NCI-H1105 treated with DMSO at 0.1 percent for 48 hours (cell line): ENCODE measurements at places on chromosomes 12 and 14.

DNA sequence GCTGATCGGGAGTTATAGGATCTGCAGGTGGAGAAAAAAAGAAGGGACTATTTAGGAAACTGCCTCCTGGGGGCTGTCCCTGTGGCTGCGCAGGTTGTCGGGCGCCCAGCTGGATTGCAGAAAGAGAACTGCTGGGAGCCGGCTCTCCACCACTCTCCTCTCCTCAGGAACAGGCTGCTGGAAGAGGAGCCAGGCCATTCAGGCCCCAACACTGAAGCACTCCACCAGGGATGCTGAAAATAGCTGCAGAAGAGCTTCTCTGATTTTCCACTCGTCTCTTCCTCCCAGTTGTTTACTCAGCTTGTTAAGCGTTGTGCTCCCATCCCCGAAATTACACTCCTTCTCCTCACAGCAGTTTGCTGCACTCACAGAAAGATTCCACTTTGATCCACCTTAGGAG is 347.3 kb downstream of the GLT1D1 start:
- no peak for DNase-seq

GRCh38 chr12:110928700-110929099 is 8.3 kb upstream of the MYL2 start:
- no peak for DNase-seq

GRCh38 chr14:76583805-76584204 is 177.5 kb upstream of the VASH1 start:
- DNase-seq, result no peak

- DNase-seq, result no peak
Measured at GRCh38 chr12:62789851-62790250, 145.1 kb downstream of the PPM1H start.

DNA sequence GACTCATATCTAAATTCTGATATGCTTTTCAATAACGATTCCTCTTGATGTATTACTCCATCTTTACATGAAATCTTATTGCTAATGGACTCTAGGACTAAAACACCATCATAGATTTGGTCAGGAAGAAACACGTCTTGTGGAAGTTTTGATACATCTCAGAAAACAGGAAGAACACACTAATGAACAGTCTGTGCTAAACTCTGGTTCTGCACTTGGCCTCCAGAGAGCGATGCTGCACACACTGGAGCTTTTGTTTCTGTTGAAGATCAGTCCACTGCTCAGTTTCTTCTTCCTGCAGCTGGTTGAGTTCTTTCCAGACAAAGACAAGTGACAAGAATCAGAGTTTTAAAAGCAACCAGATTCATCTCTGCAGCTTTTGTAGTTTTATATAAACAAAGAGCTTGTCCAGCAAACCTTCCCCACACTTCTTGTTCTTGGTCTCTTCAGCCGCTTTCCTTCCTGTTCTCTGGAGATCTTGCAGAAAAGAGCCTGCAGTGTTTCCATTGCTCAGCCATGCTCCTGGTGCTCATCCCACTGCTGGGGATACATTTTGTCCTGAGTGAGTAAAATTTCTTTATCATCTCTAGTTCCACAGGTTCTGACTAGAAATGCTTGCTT is 229.1 kb upstream of the OR4E1 start:
- no peak for DNase-seq

DNA sequence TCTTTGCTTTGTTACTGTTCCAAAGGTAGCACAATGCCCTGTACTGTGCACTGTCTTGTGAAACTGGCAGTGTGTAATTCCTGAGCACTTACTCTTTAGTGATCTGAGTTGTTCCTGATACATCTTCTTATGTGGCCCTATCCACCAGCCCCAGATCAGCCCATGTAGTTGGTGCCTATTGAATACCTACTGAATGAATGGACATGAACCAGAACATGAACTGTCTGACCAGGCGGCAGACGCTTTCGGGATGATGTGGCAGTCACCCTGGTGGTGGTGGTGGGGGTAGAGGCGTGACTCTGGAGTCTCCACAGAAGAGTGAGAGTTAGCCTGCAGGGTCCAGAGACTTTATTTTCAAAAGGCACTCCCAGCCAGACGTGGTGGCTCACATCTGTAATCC is 46.6 kb upstream of the PAPOLA start:
- DNase-seq, result no peak

GRCh38 chr14:104266631-104267575 is 128.5 kb downstream of the KIF26A start:
- no peak for DNase-seq

DNA sequence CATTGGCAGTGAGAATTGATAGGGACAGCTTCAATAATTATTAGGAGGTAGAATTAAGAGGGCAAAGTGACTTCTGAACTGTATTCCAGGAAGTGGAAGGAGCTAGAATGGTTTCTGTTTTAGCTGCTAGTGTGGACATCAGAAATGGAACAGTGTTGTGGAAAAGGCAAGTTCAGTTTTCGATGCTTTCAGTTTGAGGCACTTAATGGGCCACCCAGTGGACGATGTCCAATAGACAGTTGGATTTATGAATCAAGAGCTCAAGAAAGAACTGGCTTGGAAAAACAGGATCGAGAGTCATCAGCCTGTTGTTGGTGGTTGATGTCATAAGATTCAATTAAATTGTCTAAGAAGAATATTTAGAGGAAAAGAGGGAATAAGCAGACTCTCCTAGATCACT is 136.3 kb downstream of the DYRK2 start:
- DNase-seq, result no peak

- DNase-seq, result no peak
Measured at GRCh38 chr14:82003426-82003825, 469.8 kb upstream of the SEL1L start.

DNA sequence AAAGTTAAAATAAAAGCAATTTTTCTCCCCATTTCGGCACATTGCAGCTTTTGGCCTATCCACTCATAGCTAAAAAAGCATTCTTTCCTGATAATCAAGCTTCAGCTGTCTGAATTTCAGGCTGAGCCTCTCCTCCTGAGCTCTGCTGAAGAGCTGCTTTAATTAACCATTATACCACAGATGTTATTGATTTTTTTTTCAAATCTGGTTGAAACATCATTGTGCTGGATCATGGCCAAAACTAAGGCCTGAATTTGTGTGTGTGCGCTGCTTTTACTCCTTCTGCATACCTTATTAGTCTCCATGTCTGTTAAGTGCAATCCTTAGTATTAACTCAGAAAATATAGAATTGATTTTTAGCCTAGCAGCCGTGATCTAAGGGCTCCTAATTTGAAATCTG is 52.3 kb downstream of the MBIP start:
- DNase-seq, result peak; percentile 95

DNA sequence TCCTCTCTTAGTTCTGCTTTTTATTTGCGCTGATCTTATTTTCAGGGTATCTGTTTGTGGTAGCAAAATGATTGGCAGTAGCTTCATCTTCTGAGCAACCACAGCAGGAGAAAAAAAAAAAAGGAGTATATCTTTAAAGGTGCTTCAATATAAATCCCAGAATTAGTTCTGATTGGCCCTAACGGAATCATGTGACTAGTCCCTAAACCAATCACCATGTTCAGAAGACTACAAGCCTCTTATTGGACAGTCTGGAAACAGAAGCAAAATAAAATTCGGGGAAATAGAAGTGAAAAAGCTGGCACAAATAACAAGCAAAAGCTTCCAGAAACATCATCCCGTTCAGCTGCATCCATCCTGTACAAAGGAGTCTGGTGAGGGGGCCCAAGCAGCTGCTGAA is 49.9 kb upstream of the PTPRO start:
- no peak for DNase-seq

DNA sequence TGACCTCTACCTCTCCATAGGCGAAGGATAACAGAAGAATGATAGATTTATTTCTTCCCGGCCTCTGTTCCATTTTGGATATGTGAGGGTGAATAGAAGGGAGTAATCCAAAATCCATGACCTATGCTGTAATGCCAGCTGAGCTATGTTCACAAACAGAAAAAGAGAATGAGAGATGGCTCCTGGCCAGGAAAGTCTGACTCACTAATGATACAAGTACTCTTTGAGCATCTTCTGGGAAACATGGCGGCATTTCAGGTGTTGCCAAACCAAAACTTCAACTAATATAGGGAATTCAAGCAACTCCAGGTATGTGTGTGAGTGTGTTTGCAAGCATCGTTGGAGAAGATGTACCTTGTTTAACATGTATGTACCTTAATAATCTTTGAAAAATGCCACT is 55.1 kb downstream of the MED13L start:
- peak; percentile 80 for DNase-seq

GRCh38 chr12:770479-770878 is 18.1 kb downstream of the WNK1 start:
- no peak for DNase-seq

- DNase-seq, result peak; percentile 70
Measured at GRCh38 chr12:3042394-3042793, 34.8 kb upstream of the TSPAN9 start.

GRCh38 chr12:104689635-104690034 is 232.9 kb downstream of the CHST11 start:
- DNase-seq, result no peak

DNA sequence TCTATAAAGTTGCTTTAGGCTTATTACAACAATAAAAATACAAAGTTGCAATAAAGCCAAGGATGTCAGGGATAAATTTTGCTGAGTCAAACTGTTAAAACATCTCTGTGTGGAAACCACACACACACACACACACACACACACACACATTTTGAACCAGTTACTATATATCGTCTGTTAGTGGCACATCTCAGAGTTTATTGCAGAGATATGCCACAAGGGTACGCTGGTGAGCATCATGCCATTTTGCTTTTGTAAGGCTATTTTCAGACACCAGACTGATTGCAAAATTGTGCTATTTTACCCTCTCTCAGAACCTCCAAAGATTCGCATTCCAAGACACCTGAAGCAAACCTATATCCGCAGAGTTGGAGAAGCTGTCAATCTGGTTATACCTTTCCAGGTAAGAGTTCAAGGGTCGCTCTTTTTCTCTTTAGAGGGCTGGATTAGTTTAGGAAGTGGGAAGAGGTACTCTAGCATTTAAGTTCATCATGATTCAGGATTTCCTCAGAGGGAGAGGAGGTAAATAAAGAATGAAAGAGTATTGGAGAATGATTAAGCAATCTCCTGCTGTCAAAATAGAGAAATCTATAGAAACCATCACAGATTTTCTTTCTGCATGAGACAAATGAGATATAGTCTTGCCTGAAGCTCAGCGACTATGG is 27.3 kb upstream of the CHPT1 start:
- no peak for DNase-seq

- DNase-seq, result no peak
Measured at GRCh38 chr12:30570211-30570890, 125.3 kb downstream of the IPO8 start.

DNA sequence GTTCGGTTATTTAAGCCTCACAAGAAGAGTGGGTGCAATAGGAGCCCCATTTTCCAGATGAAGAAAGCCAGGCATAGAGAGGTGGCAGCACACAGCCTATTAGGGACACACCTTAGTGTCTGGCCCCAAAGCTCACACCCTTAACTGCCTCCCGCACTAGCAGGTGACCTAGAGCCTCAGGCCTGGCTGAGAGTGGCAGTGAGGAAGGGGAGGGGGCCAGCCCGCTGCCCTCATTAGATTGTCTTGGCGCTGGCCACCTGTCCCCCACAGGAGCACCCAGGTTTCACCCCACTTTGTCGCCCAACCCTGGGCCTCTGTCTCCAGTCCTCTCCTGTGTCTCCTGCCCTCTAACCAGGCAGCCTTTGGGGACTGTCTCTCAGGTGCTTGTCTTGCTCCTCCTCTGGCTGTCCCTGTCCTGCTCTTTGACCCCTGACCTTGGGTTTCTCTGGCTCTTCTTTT is 18.5 kb upstream of the PGF start:
- no peak for DNase-seq

GRCh38 chr14:104307627-104308401 is 169.4 kb downstream of the KIF26A start:
- no peak for DNase-seq

- no peak for DNase-seq
Measured at GRCh38 chr12:79911889-79912656, 22.8 kb downstream of the PPP1R12A start.

DNA sequence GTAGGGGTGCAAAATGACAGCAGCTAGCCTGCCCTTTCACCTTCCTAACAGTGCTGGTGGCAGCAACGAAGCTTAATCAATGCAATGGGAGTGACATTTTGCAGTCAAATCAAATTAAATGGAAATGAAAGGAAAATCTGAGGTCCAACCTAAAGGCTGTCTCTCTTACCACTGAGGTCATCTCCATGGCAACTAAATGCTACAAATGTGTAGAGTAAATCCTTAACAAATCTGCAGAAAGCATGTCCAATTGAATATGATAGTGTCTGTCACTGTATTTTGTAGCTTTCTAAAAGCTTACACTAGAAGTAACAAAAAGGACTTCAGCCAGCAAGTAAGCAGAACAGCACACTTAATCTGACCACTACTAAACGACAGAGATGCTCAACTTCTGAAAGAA is 488.8 kb downstream of the BCAT1 start:
- no peak for DNase-seq

DNA sequence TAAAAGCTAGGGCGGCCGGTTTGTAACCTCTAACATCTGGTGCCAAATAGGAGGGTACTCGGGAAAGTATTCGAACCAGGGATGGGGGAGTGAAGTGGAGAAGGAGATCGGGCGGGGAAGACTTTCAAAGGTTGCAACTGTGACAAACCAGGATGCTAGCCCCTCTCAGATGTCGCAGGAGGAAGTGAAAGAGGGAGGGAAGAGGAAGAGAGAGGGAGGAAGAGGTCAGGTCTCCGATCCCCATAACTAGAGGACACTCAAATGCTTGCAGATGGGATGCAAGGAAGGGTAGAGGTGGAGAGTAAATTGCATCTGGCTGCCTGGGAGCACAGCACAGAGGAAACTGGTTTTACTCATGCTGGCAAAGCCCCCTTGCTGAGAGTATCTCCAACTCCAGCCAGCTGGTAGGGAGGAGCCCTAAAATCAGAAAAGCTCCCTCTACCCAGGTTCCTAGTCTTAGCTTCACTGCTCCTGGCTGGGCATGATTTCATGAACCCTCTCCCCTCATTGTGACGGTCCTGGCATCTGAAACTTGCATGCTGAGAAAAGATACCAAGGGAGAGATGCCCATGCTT is 696.7 kb upstream of the TBX3 start:
- DNase-seq, result no peak

- DNase-seq, result peak; percentile 62
Measured at GRCh38 chr12:58540480-58541299, 379.6 kb downstream of the LRIG3 start.

- DNase-seq, result no peak
Measured at GRCh38 chr12:116418551-116418950, 140.6 kb upstream of the MAP1LC3B2 start.
